Umbilical cord (tissue), 2 donors: ENCODE measurements at places on chromosomes 1 and 21. TPM values are rescaled to one million over a fixed set of nuclear protein-coding genes. Genes with fewer than 3 reads are reported as not detected.

SMPDL3B gene
- 1.2 TPM for total RNA-seq

TRIM17 gene
- not detected for total RNA-seq

GJA9 gene
- 1.7 TPM for total RNA-seq

FCER1G gene
- total RNA-seq = 52.5 TPM

CFAP141 gene
- total RNA-seq = not detected

CRYAA gene
- not detected for total RNA-seq

STRIP1 gene
- total RNA-seq = 42.6 TPM

GPX7 gene
- total RNA-seq = 96.8 TPM

TRPM2 gene
- total RNA-seq = 2.9 TPM

FCRL4 gene
- total RNA-seq = 5.8 TPM

GRCh38 chr1:6200188-6200809, 904 bp upstream of the RPL22 start:
- no peak for DNase-seq

DNA sequence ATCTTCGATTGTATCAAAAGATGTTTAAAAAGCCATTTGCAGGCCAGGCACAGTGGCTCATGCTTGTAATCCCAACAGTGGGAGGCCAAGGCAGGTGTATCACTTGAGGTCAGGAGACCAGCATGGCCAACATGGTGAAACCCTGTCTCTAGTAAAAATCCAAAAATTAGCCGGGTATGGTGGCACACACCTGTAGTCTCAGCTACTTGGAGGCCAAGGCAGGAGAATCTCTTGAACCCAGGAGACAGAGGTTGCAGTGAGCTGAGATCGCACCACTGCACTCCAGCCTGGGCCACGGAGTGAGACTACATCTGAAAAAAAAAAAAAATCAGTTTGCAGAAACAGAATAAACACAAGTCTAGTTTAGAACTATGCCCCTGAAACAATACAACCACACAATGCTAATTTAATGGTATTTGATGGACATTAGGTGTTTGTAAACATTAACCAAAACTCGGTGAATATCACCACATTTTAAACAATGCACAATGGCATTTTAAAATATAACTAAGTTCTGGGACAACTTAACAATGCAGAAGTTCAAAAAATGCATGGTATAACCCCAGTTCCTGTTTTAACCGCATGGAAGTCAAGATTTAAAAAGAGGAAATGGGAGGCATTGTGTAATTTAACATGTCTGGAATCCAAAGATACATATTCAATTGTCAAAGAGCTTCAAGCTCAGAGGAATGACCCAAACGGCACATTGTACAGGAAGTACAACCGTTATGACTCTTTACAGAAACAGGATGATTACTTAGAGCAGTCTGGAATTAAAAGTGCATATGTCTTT, 7.1 kb upstream of the PTTG1IP start:
- peak; percentile 63 for DNase-seq

GRCh38 chr1:234186037-234186688, 187.1 kb upstream of the COA6 start:
- no peak for DNase-seq

DNA sequence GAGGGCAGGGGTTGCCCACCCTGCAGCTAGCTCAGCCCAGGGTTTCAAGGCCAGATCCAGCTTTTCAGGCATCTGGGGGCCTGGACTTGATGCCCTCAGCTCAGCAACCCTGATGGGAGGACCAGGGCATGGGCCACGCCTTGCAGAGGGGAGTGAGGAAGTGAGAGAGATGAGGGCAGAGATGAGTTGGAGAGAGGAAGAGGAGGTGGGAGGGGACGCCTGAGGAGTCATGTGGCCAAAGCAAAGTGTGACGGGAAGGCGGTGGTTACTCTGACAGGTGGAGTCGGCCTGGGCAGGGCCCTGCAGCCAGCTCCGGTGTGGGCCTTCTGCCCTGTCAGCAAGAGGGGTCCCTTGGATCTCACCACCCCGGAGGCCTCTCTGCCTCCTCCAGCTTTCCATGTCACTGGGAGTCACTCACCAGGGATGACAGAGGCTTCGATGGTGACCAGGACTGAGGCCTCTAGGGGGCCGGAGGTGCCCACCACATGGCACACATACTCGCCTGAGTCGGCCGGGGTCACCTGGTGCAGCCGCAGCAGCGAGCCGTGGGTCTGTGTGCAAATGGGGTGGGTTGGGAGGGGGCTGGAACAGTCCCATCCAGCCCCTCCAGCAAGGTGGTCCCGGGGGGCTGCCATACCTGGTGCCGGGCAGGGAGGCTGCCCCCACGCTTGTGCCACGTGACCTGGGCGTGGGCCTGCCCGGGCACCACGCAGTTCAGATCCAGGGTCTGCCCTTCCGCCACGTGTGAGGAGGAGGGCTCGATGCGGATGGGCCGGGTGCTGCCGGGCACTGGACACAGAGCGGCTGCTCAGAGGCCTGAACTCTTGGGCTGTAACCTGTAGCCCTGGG, 40.4 kb downstream of the LDLRAD2 start:
- no peak for DNase-seq

- DNase-seq = peak; percentile 13
Measured at GRCh38 chr1:192453360-192453992, 122.1 kb upstream of the RGS1 start.

- no peak for DNase-seq
Measured at GRCh38 chr21:24955275-24955961, 651.9 kb downstream of the MRPL39 start.

GRCh38 chr1:157490467-157491165, 61.7 kb downstream of the FCRL5 start:
- DNase-seq = peak; percentile 75

DNA sequence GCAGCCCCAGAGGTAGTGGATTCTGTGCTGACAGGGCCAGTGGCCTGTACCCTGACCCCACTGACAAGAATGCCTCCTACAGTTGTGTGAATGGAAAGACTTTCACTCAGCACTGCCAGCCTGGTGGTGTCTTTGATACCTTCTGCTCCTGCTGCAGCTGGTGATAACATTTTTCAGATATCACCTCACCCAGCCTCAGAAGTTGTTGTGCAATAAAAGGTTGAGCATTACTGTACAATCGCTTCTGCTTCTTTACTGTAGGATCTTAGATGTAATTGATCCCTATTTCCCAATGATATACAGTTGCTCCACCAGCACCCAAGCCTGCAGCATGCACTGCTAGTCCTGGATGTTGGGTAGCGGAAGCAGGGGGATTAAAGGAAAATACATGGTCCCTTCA, 4.8 kb upstream of the CHIA start:
- DNase-seq = no peak

DNA sequence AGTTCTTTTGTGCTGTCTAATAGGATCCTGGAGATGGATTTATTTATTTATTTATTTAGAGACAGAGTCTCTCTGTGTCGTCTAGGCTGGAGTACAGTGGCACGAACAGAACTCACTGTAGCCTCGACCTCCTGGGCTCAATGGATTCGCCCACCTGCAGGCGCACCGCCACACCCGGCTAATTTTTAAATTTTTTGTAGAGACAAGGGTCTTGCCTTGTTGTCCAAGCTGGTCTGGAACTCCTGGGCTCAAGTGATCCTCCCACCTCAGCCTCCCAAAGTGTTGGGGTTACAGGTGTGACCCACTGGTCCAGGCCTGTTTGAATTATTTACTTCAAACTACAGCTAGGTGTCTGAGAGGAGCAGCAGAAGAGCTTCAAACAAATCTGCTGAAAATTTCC, 9.6 kb upstream of the SPEN start:
- no peak for DNase-seq

GRCh38 chr21:45516071-45516670, 26.1 kb downstream of the SLC19A1 start:
- DNase-seq = no peak

- no peak for DNase-seq
Measured at GRCh38 chr1:185825556-185825955, 91.4 kb downstream of the HMCN1 start.

DNA sequence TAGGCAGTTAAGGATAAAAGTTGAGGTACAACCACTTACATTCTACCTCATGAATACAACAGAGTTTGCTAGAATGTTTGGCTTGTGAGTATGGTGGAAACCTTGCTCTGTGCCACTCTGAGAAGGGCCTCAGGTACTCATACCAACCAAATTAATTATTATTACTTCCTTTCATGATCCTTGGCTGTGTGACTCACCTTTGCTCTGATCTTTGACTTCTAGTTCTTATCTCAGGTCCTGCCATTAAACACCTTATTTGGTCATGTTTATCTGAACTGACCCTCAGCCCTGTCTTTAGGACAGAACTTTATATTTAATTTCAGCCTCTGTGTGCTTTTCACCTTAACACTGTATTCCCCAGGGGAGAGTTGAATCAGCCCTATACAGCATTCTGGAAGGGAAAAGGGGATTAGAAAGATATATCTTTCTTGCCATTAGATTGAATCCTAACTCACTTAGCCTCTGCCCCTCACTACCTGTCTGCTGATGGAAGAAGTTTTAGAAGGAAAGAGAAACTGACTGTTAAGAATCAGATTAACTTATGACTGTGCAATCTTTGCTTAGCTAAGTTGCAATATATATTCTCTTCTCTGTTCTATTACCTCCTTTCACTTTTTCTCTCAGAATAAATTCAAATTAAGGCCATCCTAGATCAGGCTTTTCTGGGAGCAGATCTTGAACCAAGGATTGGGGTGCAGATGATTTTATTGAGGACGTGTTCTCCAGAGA, 260.4 kb upstream of the DPYD start:
- DNase-seq = no peak

DNA sequence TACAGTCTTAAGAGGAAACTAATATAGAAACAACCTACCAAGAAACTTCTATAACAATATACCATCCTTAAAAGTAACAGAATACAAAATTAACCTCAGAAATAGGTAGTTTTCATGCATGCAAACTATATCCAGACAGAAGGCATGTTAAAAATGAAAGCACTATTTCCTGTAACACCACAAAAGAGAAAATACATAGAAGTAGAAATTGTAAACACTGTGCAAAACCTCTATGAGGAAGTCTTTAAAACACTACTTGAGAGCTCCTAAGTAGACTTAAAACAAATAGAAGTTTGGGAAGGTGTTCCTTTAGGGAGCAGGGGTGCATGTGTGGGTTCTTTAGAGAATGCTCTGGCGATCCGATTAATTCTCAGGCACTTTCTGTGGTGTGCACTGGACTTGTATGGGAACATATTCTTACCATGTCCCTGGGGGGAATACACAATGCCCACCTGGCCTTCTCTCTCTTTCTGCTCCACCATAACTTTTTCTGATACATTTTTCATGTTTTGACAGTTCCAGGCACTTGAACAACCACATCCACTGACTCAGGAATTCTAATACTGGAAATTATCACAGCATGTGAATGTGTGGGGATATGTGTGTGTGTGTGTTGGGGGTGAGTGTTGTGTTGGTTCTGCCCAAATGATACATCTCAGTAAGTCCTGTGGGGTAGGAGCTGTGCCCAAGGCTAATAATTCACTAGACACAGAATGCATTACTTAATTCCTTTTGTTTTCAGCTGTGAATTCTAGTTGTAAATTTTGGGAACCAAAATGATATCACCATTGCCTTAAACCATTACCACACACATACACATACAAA, 866.3 kb upstream of the B3GALT2 start:
- no peak for DNase-seq

- peak; percentile 43 for DNase-seq
Measured at GRCh38 chr1:189180057-189180456, 1297.6 kb downstream of the BRINP3 start.

GRCh38 chr1:24317956-24318614, 1.1 kb upstream of the GRHL3 start:
- peak; percentile 46 for DNase-seq

- peak; percentile 58 for DNase-seq
Measured at GRCh38 chr1:66207484-66207883, 326.5 kb upstream of the SGIP1 start.

DNA sequence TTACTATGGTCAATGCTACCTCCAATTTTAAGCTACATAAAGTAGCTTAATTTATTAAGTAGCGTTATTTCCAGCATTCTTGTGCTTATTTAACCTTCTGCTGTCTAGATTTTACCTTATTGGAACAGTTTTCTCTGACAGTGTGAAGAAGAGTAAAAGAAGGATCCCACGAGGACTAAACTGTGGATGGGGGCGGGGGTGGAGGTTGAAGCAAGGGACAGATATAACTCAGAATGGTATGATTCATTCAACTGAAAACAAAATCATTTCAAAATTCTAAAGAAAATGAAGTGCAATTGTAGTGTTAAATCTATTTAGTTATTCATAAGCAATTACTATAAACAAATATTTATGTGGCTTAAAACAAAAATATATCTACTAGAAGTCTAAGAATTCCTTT, 11.5 kb upstream of the VAV3 start:
- no peak for DNase-seq

DNA sequence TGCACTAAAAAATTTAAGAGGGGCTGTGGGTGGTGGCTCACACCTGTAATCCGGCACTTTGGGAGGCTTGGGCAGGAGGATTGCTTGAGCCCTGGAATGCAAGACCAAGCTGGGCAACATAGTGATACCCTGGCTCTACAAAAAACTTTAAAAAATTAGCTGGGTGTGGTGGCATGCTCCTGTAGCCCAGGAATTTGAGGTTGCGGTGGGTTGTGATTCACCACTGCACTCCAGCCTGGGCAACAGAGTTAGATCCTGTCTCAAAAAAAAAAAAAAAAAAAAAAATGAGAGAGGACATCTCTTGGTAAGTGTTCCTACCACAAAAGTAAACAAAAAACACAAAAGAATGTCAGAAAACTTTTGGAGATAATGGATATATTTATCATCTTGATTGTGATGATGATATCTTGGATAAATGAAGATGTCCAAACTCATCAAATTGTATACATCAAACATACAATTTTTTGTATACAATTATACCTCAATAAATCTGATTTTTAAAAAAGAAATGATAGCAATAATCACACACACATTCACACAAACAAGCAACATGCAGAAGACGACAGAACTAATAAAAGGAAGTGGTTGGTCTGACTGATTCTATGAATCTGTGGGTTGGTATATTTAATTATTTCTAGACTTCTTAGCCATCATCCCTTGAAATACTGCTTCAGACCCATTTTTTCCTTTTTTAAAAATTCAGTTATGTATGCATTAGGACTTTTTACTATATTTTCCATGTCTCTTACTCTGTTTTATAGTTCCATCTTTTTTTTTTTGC, 465.9 kb downstream of the PLA2G4A start:
- DNase-seq = no peak

GRCh38 chr21:28132713-28133112, 860.0 kb downstream of the LTN1 start:
- no peak for DNase-seq

- DNase-seq = no peak
Measured at GRCh38 chr1:26287033-26287711, 7.3 kb downstream of the SH3BGRL3 start.
